ENCODE measurements at places on chromosomes 4 and X.

DNA sequence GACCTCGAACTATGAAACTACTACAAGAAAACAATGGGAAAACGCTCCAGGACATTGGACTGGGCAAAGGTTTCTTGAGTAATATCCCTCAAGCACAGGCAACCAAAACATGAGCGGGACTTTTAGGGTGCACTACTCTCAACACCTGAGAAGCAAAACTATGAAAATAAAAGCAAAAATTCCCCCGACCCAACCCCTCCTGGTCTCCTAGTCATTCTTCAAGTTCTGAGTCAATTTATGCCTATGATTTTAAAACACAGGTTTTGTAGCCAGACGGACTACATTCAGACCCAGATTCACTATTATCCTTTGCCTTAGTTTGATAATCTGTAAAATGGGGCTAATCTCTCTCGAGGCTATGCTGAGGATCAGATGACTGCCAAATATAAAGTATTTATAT lies 97.0 kb downstream of the SOWAHB start:
- no peak for DNase-seq

DNA sequence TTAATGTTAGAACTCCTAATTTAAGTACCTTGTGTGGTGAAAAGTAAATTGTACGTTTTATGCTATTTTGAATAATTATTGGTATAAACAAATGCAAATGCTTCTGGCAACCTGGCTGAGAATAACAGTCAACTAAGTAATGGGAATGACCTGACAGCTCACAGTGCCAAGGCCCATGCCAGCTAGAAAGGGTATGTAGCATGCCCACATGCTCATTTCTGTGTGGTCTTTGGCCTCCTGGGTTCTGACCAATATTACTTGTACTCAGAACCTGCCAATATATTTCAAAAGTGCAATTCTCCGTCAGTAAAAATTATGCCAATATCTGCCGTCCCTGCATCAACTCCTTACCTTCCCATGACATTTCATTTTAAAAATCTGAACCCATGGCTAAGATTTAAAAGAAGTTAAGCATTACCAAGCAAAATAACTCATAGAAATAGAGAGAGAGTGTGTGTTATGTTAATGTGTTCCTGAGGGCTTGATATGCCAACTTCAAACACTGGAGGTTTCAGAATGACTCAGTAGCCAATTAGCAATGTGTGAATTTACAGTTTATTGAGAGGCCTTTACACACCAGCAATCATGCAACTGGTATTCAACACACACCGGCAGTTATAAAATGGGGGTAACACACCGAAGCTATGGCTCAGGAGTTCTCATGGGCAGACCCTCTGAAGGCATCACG lies 820.8 kb downstream of the FSTL5 start:
- DNase-seq, result no peak

DNA sequence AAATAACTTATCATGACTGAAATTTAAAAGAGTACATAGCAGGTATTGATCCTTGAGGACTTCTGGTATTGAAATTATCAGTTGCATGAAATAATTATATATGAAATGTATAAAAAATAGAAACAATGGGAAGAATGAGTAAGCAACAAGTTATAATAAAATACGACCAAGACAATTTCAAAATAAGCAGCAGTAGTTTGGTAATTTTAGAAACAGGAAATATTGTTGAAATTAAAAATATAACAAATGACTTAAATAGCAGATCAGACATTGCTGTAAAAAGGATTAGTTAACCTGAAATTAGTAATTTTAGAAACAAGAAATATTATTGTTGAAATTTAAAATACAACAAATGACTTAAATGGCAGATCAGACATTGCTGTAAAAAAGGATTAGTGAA lies 152.3 kb downstream of the BTC start:
- no peak for DNase-seq

- DNase-seq, result no peak
These were observed 97.4 kb downstream of the NLGN4X start for GRCh38 chrX:6131287-6131686.

DNA sequence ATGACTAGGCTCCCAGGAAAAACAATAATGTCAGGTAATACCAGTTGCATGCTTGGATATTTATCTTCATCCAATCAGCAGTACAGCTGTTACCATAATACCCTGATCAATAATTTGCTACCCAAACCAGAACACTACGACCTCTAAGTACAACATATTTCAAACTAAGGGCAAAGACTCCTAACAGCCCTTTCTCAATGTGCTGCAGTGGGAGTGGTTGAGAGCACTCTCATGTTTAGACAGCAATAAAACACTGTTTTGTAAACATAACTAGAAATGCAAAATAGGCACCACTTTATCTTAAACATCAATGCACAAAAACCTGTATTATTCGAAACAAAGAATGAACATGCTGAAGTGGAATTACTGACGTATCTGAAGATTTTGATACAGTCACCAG lies 28.9 kb downstream of the PPARGC1A start:
- no peak for DNase-seq

DNA sequence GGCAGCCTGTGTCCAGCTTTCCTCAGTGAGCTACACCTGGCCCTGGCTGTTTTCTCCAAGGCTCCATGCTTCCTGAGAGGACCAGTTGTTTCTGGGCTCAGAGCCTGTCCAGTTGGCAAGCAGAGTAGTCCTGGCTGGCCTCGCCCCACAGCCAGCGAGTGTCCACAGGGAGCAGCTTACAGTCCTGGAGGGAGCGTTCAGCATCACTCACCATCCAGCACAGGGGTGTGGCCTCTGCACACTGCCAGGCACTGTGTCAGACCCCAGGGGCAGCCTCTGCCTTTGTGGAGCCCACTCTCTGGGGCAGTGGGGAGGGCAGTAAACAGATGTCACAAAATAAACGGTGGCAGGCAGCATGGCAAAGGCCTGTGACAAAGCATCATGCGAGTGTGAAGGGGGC lies 23.9 kb downstream of the EVC start:
- no peak for DNase-seq

- DNase-seq, result no peak
These were observed 3.3 kb upstream of the BBS7 start for GRCh38 chr4:121873604-121874003.

- no peak for DNase-seq
These were observed 16.5 kb downstream of the GPR173 start for GRCh38 chrX:53065104-53065503.

- no peak for DNase-seq
These were observed 75.7 kb upstream of the ARHGAP24 start for GRCh38 chr4:85399270-85399669.

DNA sequence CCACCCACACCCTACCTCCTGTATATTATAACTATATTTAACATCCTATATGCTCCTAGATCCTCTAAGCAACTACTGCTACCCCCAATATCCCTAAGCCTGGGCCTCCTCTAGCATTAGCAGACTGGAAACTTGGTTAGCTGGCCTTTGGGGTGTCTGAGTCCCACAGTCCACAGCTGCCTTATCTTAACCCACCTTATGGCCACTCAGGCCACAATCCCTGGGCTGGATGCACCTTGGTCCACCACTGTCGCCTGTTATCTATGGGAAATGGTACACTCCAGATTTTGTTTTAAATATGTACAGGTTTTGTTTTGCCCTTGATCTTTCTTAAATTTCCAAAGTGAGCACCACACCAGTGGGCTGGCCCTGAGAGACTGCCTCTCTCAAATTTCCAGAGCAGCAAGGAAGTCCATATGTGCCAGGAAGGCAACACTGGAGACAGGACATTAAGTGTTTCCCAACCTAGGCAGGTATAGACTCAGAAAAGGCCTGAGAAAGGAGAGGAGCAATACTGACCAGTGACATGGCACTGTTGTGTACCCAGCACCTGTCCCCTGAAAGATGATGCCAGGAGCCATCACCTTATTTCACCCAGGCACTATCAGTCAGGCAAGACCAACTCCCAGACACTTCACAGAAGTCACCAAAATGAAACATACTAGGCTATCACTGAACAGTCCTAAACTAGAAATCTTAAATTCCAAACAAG lies 921 bp downstream of the PFKFB1 start:
- DNase-seq, result no peak

DNA sequence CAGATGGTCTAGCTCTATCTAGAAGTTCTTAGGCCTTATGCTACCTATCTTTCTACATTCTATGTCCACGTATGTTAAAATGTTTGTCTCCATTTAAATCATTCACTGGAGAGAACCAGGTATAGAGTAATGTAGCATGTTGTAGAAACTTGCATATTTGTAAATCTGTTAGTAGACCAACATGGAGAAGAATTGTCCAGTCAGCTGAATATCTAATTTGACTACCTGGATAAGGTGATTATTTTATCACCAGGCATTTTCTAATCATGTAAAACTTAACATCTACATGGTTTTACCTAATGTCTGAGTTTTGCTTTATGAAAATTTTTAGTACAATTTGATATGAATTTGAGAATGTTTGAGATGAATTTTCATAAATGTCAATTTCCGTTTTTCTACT lies 19.5 kb downstream of the REST start:
- DNase-seq, result no peak

GRCh38 chr4:20248155-20248558 lies 3.5 kb upstream of the SLIT2 start:
- DNase-seq, result no peak

GRCh38 chrX:63751481-63751880 lies 33.5 kb downstream of the ARHGEF9 start:
- no peak for DNase-seq

DNA sequence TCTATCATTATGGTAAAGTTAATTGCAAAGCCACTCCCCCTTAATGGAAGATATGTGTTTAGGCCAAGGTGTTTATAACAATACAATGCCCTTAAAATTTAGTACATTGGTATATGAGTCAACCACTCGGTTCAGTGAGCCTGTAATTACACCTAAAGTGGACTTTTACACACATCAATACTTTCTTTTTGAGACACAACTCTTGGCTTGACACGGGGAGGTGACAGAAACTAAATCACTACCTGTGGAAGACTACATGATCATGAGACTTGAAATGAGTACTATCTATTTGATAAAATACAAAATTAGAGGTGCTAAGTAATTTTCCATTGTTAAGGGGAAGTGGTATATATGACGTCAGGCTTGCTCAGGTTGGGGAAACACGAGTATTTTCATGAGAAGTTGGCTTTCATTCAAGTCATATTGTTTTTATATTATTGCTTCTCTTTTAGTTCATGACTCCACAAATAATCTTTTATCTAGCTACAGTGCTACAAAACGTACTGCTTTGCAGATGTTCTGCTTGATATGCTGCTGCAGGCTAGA lies 918.3 kb downstream of the ARAP2 start:
- DNase-seq, result no peak

DNA sequence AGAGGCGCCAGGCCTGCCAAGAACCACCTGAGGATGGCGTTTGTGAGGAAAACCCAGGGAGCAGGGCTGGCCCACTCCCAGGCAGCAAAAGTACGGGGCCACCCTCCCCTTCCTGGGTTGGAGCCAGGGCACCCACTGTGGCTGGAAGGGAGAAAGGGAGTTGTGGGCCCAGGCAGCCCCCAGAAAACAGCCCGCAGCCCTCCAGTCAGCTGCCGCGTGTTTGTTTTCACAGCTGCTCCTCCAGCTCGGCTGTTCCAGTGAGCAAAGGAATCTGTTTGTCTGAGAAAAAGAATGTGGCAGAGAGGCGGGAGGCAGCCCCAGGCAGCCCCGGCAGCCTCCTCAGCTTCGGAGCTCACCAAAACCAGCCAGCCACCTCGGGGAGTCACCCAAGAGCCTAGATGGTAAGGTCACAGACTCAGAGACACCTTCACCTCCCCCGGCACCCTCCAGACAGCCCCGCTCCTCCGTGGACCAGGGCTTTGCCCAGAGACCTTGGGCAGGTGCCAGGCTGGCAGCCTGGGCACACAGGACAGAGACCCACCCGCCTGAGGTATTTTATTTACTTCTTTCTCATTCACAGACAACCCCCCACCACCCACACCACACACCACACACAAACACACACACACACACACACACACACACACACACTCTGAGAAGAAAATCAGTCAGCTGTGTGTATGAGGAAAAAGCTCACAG lies 338.1 kb downstream of the BCOR start:
- DNase-seq, result no peak

DNA sequence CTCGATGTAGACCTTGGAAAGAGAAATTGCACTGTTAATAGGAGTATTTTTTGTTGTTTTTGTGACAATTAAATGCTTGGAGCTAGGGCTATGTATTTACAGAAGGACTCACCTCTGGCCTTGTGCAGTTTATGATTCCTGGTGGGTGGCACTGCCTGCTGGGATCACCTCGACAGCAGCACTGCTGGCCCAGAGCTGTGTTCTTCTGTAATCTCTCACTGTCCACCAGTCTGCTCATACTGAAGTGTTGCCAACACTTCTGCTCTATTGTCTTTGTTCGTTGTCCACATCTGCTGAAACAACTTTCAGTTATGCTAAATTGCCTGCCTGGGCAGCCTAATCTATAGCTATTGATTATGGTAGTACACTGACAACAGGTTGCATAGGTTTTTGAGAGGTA lies 194.4 kb upstream of the ANK2 start:
- DNase-seq, result no peak

- no peak for DNase-seq
These were observed 10.1 kb downstream of the SH3D19 start for GRCh38 chr4:151315212-151315886.

DNA sequence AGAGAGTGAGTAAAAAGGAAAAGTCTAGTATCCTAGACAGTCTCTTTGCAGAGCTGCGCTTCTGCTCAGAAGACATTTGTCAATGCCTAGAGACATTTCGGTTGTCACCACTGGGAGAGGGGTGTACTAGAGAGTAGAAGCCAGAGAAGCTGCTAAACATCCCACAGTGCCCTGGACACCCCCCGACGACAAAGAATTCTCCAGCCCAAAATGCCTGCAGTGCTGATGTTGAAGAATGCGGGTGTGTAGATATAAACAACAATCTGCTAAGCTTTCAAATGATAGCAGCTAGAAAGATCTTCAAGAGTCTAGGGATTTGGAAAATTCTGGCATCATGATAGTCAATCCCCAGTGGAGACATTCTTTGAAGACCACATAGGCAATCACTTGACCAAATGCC lies 90.1 kb downstream of the PALLD start:
- DNase-seq, result no peak

- no peak for DNase-seq
These were observed 317.7 kb downstream of the CCSER1 start for GRCh38 chr4:90444904-90445303.

DNA sequence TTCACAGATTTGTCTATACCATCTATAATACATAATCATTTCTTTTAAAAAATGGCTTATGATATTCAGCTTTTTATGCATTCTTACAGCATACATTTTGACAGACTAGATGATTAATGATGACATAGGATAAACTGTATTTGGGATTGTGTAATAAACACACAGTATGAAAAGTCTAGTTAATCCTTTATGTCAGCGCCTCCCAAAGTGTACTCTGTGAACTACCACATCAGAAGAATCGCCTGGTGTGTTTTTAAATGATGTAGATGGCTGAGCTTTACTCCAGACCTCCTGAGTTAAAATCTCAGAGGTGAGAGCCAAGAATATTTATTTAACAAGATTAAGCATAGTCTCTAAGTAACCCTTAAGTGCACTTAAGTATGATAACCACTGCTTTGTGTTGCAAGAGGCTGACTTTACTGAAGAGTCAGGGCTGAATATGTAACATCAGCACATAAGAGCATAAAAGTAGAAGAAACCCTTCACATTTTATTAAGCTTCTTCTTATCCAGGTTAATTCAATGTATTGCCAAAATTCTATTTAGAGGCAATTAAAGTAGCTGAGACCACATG lies 104.2 kb downstream of the ANK2 start:
- no peak for DNase-seq
